ENCODE measurements at places on chromosomes 6 and 20. TPM values are rescaled to one million over a fixed set of nuclear protein-coding genes. Genes with fewer than 3 reads are reported as not detected.

Gene DUSP15
- 13.2 TPM for total RNA-seq

GRCh38 chr6:40125680-40126394 lies 191.6 kb upstream of the MOCS1 start:
- H3K27me3 ChIP-seq, result no peaks in the 10 kb centered on the region
- no peak for DNase-seq
- H3K36me3 ChIP-seq, result no peaks in the 10 kb centered on the region
- no peaks in the 10 kb centered on the region for H3K4me1 ChIP-seq

GRCh38 chr20:44028003-44028730 lies 113.5 kb downstream of the TOX2 start:
- H3K27me3 ChIP-seq, result no peaks in the 10 kb centered on the region
- H3K36me3 ChIP-seq, result no peaks in the 10 kb centered on the region
- no peak overlapping the region for H3K4me3 ChIP-seq
- H3K27ac ChIP-seq, result no peak overlapping the region
- DNase-seq, result no peak
- H3K4me1 ChIP-seq, result no peaks in the 10 kb centered on the region

GRCh38 chr6:2790588-2791449 lies 25.6 kb downstream of the WRNIP1 start:
- H3K27ac ChIP-seq, result no peak overlapping the region
- DNase-seq, result no peak
- no peaks in the 10 kb centered on the region for H3K4me1 ChIP-seq
- no peak overlapping the region for H3K4me3 ChIP-seq

GRCh38 chr6:144725736-144726522 lies 440.8 kb downstream of the UTRN start:
- H3K36me3 ChIP-seq, result no peaks in the 10 kb centered on the region
- no peaks in the 10 kb centered on the region for H3K27me3 ChIP-seq
- H3K4me1 ChIP-seq, result no peaks in the 10 kb centered on the region
- H3K27ac ChIP-seq, result no peak overlapping the region
- peak; percentile 68 for DNase-seq

GRCh38 chr20:20220134-20220533 lies 147.8 kb upstream of the INSM1 start:
- no peaks in the 10 kb centered on the region for H3K4me1 ChIP-seq
- no peak overlapping the region for H3K4me3 ChIP-seq
- H3K27ac ChIP-seq, result no peak overlapping the region
- H3K27me3 ChIP-seq, result no peaks in the 10 kb centered on the region
- DNase-seq, result no peak
